ENCODE measurements at places on chromosomes 6 and 20. TPM values are rescaled to one million over a fixed set of nuclear protein-coding genes. Genes with fewer than 3 reads are reported as not detected.

- no peak overlapping the region for H3K4me3 ChIP-seq
- H3K27ac ChIP-seq = no peak overlapping the region
- no peaks in the 10 kb centered on the region for H3K4me1 ChIP-seq
These were observed 47.5 kb downstream of the RALGAPA2 start for GRCh38 chr20:20664795-20665589.

- H3K27me3 ChIP-seq = peaks cover 4% of the 10 kb centered on the region
- no peak overlapping the region for H3K4me3 ChIP-seq
- H3K27ac ChIP-seq = no peak overlapping the region
- no peaks in the 10 kb centered on the region for H3K36me3 ChIP-seq
These were observed 8.5 kb downstream of the EEF1A2 start for GRCh38 chr20:63490416-63490815.

- no peak overlapping the region for H3K27ac ChIP-seq
- no peaks in the 10 kb centered on the region for H3K4me1 ChIP-seq
- no peaks in the 10 kb centered on the region for H3K27me3 ChIP-seq
These were observed 432.5 kb downstream of the CD109 start for GRCh38 chr6:74128536-74128935.

GRCh38 chr6:89273816-89274215 is 41.3 kb downstream of the GABRR2 start:
- no peak overlapping the region for H3K27ac ChIP-seq
- no peaks in the 10 kb centered on the region for H3K27me3 ChIP-seq
- DNase-seq = no peak
- H3K36me3 ChIP-seq = no peaks in the 10 kb centered on the region

DNA sequence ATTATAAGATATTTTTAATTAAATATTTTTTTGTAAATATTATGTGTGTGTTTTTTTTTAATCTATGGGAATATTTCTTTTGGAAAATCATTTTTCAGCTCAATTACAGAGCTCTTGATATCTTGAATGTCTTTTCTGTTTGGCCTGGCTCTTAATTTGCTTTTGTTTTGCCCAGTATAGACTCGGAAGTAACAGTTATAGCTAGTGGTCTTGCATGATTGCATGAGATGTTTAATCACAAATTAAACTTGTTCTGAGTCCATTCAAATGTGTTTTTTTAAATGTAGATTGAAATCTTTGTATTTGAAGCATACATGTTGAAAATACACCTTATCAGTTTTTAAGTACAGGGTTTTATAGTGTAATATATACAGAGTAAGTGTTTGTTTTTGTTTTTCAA is 2.6 kb downstream of the ID4 start:
- H3K36me3 ChIP-seq = no peaks in the 10 kb centered on the region
- no peaks in the 10 kb centered on the region for H3K27me3 ChIP-seq
- no peak overlapping the region for H3K27ac ChIP-seq
- peaks cover 2% of the 10 kb centered on the region for H3K4me1 ChIP-seq
- DNase-seq = no peak
- H3K4me3 ChIP-seq = peak overlapping the region; percentile 32

- H3K27me3 ChIP-seq = no peaks in the 10 kb centered on the region
- H3K4me1 ChIP-seq = peaks cover 7% of the 10 kb centered on the region
- no peak overlapping the region for H3K27ac ChIP-seq
- no peak for DNase-seq
- H3K4me3 ChIP-seq = no peak overlapping the region
These were observed 31.5 kb downstream of the ERMARD start for GRCh38 chr6:169782966-169783365.

DNA sequence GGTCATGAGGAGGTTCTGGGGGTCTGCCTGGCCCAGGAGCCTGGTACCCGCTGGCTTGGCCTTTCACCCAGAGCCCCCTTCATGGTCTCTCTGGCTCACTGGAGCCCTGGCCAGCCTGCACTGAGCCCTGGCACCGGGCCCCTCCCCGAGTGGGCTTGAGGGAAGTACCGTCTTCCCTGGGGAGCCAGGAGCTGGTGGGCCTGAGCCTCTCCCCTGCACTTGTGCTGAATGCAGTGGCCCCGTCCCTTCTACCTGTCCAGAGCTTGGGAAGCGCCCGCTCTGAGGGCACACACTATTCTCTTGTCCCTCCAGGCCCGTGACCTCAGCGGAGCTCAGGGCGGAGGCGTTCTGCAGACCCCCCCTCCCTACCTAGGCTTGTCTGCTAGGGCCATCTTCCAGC is 62.2 kb downstream of the TCP11 start:
- DNase-seq = no peak
- no peak overlapping the region for H3K27ac ChIP-seq
- no peaks in the 10 kb centered on the region for H3K27me3 ChIP-seq
- peaks cover 18% of the 10 kb centered on the region for H3K4me1 ChIP-seq
- H3K4me3 ChIP-seq = no peak overlapping the region

DNA sequence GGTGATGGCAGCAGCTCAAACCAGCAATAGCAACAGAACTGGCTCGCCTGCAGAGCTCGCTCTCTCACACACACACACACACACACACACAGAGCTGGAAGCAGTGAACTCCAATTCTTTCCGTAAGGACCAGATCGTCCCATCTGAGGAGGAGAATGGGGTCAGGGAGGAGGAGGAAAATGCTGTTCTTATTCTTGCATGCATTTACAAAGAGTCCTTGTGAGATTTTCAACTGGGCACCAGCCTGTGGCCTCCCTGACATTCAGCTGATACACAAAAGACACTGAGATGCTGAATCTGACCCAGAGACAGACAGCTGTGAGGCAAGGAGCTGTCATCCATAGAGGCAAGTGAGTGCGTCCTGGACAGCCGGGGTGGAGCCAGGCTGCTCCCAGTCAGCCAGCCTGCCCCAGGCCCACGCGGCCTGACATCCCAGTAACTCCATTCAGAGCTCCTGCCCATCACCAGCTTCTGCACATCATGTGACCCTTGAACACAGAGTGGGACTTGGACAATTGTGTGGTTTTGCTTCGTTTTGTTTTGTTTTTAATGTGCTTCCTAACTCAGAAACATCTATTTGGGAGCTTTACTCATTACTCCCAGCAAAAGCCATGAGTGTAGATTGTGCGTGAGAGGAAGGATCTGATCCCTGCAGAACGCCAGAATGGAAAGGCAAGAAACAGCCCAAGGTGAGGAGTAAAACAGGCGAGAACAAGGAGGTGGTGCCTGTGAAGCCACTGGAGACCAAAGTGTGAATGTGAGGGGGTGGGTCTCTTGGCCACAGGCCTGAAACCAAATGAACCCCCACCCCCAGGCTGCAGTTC is 2.1 kb downstream of the SERPINB9 start:
- no peak overlapping the region for H3K4me3 ChIP-seq
- H3K27me3 ChIP-seq = no peaks in the 10 kb centered on the region

DNA sequence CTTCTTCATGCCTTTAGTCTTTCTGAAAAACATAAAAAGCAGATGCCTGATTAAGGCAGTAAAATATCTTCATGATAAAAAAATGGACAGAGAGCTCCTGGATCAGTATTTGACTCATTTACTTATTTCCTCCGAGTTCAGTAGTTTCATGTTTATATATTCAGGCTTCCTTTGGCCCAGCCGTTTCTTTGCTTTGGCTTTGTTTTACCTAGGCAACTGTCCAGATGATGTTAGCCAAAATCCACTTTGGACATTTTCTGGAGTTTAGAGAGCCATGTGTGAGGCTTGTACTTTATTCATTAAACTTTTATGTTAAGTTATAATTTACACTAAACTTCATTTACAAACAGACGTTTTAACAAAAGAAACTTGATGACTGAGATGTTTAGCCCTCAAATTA is 307.1 kb upstream of the RSPO3 start:
- no peaks in the 10 kb centered on the region for H3K4me1 ChIP-seq
- no peak overlapping the region for H3K4me3 ChIP-seq
- H3K36me3 ChIP-seq = no peaks in the 10 kb centered on the region
- no peak overlapping the region for H3K27ac ChIP-seq

DNA sequence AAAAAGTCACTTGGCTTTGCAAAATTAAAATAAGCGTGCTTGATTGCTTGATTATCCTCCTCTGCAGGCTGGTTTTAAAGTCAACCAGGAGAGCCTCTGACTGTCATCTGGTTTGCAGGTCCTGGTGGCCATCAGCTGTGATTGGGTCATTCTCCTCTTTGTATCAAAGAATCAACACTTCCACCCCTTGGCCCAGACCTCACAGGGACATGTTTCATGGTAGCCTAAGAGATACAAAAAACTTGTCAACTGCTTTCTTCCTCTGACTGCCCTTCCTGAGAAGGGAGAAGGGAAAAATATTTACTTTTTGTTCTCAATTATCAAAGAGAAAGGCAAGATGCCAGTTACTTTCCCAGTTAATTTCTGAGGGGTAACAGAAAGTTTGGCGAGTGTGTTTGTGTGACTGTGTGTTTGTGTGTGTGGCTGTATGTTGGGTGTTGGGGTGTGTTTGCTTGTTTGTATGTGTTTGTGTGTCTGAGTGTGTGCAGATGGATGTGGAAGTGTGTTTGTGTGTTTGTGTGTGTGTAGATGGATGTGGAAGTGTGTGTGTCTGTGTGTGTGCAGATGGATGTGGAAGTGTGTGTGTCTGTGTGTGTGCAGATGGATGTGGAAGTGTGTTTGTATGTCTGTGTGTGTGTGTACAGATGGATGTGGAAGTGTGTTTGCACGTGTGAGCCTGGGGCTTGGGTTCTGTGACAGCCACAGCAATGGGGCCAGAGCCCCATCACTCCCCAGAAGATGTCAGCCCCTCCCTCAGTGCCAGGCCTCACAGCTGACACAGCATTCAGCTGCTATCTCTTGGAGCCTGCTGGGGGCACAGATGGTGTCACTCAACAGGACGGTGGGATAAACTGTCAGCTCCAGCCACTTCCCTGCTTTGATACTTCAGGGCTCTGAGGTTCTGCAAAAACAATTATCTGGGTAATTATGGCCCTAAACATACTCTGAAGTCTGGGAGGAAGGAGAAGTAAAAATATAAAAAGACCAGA is 98.6 kb upstream of the RNF24 start:
- no peak for DNase-seq
- peaks cover 3% of the 10 kb centered on the region for H3K27me3 ChIP-seq
- H3K4me1 ChIP-seq = peaks cover 9% of the 10 kb centered on the region
- no peak overlapping the region for H3K4me3 ChIP-seq
- H3K36me3 ChIP-seq = no peaks in the 10 kb centered on the region

GRCh38 chr20:59207235-59207634 is 43.6 kb downstream of the ZNF831 start:
- H3K27ac ChIP-seq = no peak overlapping the region
- H3K4me1 ChIP-seq = no peaks in the 10 kb centered on the region
- H3K27me3 ChIP-seq = peaks cover 3% of the 10 kb centered on the region
- no peak overlapping the region for H3K4me3 ChIP-seq

DNA sequence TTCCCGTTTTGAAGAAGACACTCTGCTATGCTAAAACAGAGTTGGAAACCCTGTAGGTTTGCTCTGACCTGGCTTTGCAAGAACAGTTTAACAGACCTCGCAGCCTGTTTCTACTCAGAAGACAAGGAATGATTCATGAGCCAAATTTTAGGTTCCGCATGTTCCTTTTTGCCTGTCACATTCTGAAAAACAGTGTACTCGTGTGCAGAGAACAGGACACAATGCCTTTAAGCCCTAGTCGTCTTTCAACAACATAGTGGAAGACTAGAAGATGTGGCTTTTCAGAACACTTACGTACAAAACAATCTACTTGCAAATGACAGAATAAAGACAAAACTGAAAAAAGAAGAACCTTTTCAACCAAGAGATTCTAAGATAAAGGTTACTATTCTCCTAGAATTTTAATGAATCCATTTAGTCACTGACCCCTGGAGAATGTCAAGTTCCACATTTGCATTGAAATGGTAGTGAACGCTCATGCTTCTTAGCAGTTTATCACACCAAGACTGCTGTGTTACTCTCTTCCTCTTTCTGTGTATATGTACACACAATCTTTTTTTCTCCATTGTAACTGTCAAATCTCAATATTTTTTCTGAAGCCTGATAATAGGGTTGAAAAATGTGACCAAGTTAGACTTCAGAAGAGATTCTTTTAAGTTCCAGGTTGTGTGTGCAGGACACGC is 220.7 kb upstream of the NRSN1 start:
- no peak overlapping the region for H3K27ac ChIP-seq
- no peaks in the 10 kb centered on the region for H3K4me1 ChIP-seq
- H3K27me3 ChIP-seq = no peaks in the 10 kb centered on the region
- no peaks in the 10 kb centered on the region for H3K36me3 ChIP-seq
- DNase-seq = no peak

The LY6G6F gene
- total RNA-seq = not detected

The NRSN2 gene
- 64.0 TPM for total RNA-seq

The BCLAF1 gene
- 152 TPM for total RNA-seq

The HLA-DOA gene
- total RNA-seq = 0.48 TPM

The MCCD1 gene
- total RNA-seq = not detected

All from astrocyte (in vitro differentiated cells and primary cell).